ENCODE measurements at places on chromosomes 5 and 9.

- no peak for DNase-seq
Measured at GRCh38 chr5:75640395-75640794, 29.1 kb downstream of the ANKDD1B start.

GRCh38 chr9:126415741-126416370 lies 89.2 kb downstream of the MVB12B start:
- no peak for DNase-seq

DNA sequence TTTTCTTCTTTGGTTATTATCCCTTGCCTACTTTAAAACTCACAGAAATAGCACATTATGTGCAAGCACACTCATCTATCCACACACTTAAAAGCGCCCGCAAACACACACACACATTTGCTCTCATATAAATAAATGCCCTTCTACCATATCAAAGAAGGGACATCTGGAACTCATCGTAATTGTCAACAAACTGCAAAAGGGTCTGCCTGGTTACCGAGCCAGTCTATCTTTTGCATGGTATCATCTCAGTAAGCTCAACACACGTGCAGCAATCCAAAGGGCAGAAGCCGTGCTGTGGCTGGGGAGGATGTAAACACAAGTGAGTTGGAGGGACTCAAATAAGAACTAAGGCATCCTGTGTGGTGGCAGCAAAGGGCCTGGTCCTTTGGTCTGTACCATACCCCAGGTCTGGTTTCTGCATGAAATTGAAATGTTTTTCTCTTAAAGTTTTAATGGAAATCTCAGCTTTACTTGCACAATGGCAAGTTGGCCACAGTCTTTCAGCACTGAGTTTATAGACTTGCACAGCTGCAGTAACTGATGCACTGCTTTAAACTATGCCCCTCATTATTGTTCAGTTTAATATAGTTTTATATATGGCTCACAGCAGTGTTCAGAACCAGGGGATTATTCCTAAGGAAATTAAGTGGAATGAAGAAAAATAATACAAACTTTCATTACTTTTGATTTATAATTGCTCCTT lies 331.0 kb downstream of the ADAMTS6 start:
- DNase-seq, result no peak

GRCh38 chr5:10091701-10092100 lies 158.0 kb downstream of the ATPSCKMT start:
- DNase-seq, result no peak

DNA sequence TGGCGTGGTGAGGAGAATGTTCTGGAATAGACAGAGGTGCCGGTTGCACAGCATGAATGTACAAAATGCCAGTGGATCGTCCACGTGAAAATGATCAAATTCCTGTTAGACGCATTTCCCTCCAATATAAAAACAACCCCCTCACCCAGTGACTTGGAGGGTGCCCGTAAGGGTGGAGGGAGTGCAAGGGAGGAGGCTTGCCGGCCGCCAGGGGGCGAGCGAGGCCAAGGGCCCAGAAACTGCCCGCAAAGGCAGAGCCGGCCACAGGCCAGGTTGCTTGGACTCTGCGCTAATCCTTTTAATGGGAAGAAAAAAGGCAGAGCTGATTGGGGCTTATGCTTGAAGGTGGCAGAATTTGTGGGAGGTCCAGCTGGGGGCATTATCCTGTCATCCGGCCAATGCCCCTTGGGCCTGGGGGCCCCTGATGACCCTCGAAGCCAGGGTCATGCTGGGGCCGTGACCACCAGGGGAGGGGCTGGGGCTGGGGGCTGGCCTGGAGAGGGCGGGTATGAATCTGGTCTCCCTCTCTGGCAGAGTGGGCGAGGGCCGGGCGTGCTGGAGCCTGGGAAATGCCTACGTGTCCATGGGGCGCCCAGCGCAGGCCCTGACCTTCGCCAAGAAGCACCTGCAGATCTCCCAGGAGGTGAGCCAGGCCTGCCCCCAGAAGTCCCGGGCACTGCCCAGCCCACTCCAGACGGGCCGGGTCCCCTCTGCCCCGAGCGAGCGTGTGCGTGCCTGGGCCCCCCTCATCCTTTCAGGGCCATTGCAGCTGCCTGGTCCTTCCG lies 12.0 kb downstream of the GPSM1 start:
- DNase-seq, result peak; percentile 39

DNA sequence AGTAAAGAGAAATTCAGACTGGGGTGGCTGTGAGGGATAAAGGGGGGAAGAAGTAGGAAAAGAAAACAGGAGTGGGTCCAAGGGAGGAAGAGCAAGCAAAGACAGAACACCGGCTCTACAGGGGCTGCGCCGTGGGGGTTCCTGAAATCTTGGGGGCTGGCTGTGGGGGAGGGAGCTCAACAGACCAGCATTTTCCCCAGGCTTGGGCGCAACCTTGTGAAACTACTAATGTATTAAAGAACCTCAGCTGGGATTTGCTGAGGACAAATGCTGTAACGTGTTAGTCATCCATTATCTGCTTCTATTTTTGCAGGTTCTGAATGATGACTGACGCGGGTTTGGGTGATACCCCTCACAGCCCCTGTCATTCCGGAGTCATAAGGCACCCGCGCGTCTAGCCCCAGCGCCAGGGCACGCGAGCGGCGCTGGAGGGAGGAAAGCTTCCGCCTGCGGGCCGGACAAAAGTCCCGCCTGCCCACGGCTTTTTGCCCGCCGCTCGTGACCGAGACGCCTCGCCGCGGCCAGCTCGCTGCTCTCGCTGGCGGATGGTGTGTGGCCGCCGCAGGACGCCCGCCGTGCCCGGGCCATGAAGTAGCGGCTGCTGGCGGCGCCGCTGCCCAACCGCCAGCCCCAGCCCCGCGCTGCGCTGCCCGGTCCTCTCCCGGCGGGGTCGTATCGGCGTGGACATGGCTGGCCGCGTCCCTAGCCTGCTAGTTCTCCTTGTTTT lies 110.6 kb downstream of the PAM start:
- peak; percentile 35 for DNase-seq

DNA sequence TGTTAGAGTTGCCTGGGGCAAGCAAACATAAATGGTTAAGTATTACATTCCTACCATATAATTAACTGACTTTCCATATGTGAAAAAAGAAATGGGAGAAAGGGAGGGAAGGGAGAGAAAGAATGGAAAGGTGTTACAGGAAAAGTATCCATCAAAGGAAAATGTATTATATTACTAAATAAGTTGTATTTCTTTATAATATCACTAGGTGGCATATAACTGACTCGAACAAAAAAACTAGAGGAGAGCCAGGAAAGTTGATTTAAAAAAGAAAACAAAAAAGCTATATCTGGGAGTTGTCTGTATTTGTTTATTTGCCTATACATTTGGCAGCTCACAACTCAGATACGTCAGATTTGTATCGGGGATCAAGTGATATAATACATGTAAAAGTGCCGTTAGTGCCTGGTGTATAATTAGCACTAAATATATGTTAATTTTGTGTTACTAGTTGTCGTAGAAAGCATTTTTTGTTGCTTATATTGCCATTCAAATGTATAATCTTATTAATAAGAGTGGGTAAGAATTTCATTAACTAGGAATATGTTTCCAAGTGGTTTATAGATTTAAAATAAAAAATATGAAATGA lies 59.6 kb upstream of the ADAMTS19 start:
- no peak for DNase-seq
